ENCODE measurements at places on chromosomes 5 and 9.

DNA sequence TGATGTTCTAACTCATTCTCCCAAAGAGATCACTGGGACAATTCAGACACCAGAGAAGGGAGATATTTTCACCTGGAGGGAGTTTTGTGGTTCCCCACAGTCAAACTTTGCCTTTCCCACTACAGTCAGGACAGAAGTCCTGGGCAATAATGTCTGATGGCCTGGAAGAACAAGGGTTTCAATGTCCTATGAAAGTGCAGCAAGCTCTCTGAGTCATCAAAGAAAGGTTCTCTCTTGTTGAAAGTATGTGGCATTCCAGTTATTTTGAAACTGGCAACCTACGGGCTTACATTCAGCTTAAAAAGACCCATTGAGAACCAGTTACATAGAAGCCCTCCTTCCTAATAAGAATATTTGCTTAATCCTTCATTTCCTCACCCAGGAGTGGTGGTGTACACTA, 103.9 kb downstream of the INSYN2B start:
- no peak for DNase-seq

DNA sequence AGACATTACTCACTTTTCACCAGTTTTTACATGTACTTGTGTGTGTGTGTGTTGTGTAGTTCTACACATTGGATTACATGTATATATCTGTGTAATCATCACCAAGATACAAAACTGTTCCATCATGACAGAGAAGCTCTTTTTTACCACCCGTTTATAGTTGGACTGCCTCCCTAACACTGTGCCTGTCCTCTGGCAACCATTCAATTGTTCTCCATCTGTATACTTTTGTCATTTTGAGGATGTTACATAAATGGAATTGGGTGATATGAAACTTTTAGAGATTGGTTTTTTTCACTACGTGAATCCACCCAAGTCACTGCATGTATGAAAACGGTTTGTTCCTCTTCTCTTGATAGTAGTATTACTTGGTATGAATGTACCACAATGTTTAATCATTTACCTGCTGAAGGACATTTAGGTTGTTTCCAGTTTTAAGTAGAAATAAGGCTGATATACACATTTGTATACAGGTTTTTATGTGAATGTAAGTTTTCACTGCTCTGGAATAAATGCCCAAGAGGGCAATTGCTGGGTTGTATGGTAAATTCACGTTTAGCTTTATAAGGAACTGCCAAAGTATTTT, 126.2 kb downstream of the MAPKAP1 start:
- DNase-seq = no peak

DNA sequence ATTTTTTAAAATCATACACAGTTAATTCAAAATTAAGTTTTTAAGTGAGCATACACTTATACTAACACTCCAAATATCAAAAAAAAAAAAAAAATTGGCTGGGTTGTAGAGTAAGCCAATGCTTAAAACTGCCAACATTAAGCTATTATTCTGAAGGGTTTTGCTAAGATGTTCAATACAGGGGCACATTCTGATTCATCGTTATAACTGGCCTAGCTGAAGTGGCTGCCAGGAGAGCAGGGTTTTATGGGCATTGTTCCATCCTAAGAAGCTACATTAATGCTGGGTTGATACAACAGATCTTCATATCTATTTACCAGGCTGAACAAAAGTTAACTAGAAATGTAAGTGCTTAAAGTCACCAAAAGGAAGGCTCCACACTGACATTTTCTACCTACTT, 13.4 kb downstream of the ELAVL2 start:
- DNase-seq = no peak

- no peak for DNase-seq
These were observed 19.0 kb upstream of the PSIP1 start for GRCh38 chr9:15529566-15530324.

DNA sequence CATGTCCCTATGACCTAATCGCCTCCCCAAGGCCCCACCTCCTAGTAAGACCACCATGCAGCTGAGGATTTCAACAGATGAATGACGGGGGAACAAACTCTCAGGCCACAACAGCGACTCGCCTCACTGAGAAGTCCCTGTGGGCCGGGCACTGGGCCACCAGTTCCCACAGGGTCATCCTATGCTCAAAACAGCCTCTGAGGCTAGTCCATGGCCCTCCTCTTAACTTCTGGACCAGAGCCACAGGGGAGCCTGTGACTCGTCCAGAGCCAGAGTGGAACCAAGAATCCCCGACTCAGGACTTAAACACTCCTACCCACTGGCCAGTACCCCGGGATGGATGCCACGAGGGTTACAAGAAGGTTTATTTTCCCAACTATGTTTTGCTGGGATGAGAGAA, 12.3 kb downstream of the GFPT2 start:
- DNase-seq = no peak

DNA sequence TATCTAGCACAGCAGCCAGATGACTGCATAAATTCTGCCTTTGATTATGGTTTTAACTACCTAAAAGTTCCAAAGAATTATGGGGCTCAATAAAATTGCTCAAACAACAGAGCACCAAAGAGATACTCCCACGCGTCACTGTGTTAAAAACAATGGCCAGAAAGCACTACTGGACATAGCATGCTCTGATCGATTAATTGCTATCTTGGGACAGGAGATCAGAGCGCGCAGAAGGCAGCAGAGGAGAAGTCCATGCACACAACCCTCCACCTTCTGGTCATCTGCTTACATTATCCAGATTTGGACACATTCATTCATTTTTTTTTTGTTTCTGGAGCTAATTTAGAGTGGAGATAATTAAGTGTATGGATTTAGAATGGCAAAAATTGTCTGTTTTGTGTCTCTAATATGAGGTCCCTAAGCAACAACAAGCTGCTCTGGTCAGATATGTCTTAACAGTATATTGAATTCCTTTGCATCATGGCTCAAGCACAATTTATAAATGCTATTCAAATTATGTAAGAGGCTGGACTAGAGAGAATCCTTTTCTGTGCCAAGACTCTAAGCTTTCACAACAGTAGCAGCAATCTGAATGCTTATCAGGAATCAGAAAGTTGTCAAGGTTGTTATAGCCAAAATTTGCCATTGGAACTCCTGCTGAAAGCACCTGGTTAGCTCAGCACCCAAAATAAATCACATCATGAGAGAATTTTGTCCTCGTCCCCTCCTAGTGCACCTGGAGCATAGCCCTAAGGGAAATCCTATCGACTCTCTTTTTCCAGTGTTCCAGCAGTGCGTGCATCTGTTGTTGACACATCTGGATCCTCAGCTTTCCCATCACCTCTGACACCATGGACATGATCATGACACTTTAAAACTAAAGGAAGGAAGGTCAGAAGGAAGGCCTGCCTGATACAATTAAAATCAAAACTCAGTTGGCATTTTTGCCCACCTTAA, 98.6 kb upstream of the HMHB1 start:
- DNase-seq = no peak

- no peak for DNase-seq
These were observed 173.7 kb upstream of the SLC12A2 start for GRCh38 chr5:127909821-127910220.

- no peak for DNase-seq
These were observed 45.0 kb upstream of the SH3PXD2B start for GRCh38 chr5:172499287-172499686.

DNA sequence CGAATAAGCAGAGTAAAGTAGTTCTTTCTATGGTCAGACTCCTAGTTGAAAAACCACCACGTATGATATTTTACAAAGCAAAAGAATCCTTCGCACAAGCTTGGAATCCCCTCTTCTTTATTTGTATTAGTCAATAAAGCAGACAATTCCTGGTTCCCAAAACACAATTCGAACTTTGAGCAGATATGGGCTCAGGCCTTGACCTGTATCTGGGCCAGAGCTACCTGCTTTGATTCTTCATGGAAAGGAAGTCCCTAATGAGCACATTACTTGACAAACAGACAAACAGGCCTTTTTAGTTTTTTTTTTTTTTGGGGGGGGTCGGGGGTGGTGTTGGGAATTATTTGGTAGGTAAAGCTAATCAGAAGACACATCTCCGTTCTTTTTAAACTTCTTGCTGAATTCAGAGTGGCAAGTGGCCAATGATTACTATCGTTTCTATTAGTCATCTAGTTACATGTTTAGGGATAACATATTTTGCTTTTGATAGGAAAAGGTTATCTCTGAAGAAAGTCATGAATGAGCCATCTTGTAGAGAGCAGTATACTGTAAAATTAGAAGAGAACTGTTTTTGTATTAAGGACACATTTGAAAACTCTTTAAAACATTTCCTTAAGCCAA, 116.6 kb upstream of the HMHB1 start:
- no peak for DNase-seq

DNA sequence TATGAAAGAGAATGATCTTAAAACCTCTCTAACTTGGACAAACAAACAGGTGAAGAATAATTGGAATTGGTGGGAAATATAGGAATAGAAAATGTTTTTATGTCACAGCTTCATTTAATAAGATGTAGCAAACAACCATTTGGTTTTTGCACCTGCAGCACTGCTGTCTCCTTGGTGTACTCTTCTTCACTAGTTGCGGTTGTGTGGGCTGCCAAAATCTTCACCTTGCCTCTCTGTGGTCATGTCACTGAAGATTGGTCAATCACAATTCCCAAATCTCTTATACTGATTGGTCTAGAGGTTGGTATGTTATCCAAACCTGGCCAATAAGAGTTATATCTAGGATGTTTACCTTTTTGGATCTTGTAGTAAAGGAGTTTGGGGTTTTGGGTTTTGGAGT, 88.7 kb downstream of the FGF10 start:
- no peak for DNase-seq

DNA sequence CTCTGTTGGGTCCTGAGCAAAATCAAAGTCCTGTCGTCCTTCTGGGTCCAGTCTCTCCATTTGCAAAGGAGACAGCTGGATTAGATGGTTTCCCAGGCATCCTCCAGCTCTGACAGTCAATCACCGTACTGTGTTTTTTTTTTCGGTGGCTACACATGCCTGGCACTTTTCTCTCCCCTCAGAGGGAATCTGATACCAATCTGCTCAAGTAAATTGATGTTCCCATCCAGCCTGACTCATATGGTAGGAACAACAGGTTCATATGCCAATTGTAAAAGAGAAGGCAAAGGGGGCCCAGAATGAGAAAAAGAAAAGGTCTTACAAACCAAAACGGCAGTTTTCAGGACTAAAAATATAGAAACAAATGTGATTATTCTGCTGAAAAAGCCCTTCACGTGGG, 1.2 kb downstream of the FBXO10 start:
- DNase-seq = no peak

- no peak for DNase-seq
These were observed 76.5 kb downstream of the WNK2 start for GRCh38 chr9:93260263-93261066.

DNA sequence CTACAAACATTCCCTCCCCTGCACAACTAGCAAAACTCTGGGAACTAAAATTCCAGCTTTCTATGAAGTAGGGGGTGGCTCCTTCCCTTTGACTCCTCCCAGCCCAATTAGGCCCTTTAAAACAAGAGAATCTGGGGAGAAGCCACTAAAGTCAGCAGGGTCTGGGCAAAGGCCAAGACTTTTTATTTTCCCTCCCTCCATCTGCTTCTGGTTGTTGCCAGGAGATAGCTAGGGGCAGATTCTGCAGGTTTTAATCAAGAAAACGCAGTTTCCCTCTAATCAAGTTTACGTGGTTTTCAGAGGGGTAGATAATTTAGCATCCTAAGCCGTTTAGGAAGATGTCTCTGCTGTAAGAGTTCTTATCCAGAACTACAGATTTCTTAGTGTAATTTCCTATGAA, 114.5 kb upstream of the CDH6 start:
- DNase-seq = no peak

- DNase-seq = no peak
These were observed 1347.2 kb upstream of the NUDT12 start for GRCh38 chr5:104909803-104910202.

DNA sequence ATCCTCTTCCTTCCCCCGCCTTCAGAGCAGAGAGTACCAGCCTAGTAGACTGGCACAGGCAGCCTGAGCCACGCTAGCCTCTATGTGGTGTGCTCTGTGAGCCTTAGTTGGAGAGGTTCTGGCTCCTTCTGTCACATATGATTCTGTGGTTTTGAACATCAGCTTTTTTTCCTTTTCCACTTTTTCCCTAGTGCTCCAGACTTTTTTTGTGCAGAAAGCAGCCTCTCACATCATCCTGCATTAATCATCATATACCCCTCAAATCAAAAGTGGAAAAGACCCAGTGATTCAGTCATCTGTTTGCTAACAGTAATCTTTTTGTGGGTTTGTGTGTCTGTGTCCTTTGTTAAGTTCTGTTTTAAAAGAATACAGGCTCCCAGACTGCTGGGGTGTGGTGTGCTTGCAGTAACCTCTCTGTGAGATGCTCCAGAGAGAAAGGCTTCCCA, 663.9 kb upstream of the RGMB start:
- no peak for DNase-seq

GRCh38 chr5:74579215-74579614, 61.3 kb downstream of the ENC1 start:
- DNase-seq = no peak

GRCh38 chr5:154737667-154738320, 17.4 kb upstream of the LARP1 start:
- no peak for DNase-seq

GRCh38 chr5:5326115-5326758, 96.2 kb upstream of the ICE1 start:
- DNase-seq = no peak

- DNase-seq = no peak
These were observed 57.6 kb downstream of the SPOCK1 start for GRCh38 chr5:137441476-137441875.

- DNase-seq = no peak
These were observed 40.4 kb downstream of the ZDHHC21 start for GRCh38 chr9:14652729-14653377.

GRCh38 chr5:168006456-168007130, 284.9 kb upstream of the WWC1 start:
- DNase-seq = no peak

- DNase-seq = no peak
These were observed 62.5 kb downstream of the AMBP start for GRCh38 chr9:114015607-114016006.

DNA sequence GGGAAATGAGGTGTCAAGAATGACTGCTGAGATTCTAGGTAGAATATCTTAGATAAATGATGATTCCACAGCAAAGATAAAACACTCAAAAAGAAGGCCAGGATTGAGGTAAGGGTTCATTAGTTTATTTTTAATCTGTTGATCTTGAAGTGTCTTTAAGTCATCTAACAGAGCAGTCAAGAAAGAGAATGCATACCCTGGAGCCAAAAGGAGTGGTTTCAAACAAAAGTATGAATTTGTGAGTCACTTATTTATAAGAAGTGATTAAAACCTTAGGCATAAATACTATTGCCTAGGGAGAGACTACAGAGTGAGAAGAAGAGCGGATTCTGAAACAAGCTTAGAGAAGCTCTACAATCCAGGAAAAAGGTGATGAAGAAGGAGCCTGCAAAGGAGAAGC, 541.0 kb downstream of the DTWD2 start:
- no peak for DNase-seq
